Pons (tissue), 1 donor: ENCODE measurements at places on chromosomes 4 and X.

DNA sequence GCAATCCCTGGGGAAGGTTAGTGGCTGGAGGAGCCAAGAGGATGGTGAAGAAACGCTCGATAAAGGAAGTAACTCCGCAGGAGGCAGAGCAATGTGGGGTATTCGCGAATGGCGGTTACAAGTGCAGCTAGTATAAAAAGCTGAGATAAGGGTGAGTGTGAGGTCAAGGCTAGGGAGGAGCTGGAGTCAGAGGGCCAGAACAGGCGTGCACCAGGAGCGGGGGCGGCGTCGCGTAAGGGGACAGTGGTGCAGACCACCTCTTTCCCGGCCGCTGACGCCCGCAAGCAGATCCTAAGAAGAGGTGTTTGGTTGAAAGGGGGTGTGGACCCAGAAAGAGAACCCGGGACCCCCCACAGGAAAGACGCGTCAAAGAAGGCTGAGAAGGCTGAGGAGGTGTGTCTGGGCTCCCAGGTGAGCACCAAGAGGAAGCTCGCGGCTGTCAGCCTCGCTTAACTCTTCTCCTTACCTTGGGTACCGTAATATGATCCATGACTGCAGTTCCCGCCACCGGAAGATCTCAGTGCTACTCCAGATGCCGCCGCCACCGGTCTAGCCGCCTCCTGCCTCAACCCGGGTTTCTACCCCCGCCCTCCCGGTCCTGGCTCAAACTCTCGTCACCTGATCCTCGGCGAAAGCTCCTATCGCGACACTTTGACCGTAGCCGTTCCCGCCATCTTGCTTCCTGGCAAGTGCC, at the start of gene MTMR8:
MTMR8 (minus strand) TSS at position 579 of the 694 bp plus-strand sequence; CDS start at position 490, 89 bp downstream.
- DNase-seq = peak; percentile 51

GRCh38 chrX:53421772-53422085, 725 bp downstream of the SMC1A start:
- no peak for DNase-seq

- no peak for DNase-seq
Measured at GRCh38 chrX:20445109-20445508, 178.4 kb upstream of the RPS6KA3 start.

DNA sequence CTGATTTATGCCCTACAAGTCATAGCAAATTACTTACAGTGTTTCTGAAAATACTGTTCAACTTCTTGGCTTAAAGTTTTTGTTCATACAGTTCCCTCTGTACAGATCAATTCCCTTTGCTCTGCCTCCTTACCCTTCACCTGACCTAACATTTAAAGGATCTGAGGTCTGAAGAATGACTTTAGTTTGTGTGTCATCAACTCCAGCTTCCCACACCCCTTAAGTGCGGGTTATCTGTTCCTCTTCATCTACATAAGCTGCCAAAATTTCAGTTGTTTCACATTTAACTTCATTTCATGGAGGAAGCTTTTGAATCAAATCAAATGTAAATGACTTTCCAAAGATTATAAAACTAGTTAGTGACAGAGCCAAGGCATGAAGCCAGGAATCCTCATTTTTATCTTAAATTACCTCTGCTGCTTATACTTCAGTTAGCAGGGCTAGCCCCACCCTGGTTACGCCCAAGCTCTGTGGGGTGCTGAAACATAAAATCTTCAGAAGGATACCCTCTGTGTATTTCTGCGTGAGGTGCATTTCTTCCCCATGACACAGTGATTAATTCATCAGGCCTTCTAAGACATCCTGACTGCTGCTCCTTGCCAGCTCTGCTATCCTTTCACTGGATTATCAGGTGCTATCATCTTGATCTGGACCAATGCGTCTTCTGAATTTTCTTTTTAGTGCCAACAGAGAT, 16.5 kb downstream of the CXCL1 start:
- DNase-seq = no peak

DNA sequence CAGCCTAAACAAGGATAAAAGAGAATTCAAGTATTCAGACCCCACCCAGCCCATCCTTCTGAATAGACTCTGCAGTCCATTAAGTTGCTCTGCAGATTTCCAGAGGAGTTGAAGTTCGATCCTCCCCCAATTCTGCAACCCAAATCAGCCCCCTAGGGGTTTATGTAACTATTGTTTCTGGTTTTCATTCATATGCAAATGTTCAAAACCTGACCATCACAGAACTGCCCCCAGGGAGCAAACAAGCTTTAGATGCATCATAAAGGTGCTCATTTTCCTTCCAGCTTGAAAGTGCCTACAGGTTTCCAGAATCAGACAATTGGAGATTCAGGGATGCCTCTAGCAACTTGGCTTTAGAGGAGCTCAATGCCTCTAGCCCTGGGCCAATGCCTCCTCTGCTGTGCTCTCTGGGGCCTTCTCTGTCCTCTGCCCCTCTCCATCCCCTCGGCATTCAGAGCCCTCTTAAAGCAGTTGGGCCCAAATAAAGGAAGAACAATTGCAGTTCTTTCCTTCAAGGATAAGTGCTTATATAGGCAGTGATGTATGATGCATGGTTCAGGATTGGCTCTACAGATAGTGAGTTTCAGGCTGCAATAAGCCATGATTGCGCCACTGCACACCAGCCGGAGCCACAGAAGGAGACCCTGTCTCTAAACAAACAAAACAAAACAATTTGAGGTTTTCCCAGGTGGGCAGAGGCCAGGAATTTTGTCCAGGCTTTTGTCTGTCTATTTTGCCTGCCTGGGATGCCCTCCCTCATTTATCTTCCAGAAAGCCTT, 23.5 kb upstream of the SPINK2 start:
- no peak for DNase-seq

GRCh38 chrX:42943051-42943974, 165.3 kb upstream of the PPP1R2C start:
- no peak for DNase-seq

DNA sequence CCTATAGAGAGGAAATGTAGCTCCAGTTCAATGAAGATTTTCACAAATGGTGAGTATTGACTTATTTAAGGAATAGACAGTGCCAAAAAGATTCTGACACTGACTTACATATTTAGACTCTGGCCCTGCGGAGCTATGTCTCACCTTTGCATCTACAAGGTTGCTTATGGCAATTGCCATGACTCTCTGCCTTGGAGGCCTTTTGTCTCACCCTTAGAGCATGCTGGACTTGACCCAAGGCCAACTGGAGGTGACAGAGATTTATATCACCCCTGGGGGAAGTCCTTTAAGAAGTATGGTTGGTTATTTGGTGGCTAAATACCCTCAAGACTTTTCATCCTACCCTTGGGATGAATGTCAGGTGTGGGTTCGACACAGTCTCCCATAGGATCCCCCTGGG, 4.5 kb upstream of the ETDC start:
- DNase-seq = no peak

DNA sequence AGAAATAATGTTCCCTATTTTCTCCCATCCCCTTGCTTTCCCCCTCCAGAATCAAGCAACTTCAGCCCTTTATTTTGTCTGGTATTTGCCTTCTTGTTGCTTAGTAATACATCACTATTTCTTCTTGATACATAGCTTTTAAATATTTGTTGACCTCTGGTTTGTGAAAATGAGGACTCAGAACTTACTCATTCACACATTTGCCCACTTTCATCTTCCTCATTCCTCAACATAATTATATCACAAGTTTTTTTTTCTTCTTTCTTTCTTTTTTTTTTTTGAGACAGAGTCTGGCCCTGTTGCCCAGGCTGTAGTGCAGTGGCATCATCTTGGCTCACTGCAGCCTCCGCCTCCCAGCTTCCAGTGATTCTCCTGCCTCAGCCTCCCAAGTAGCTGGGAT, 28.9 kb upstream of the NDUFC1 start:
- no peak for DNase-seq

DNA sequence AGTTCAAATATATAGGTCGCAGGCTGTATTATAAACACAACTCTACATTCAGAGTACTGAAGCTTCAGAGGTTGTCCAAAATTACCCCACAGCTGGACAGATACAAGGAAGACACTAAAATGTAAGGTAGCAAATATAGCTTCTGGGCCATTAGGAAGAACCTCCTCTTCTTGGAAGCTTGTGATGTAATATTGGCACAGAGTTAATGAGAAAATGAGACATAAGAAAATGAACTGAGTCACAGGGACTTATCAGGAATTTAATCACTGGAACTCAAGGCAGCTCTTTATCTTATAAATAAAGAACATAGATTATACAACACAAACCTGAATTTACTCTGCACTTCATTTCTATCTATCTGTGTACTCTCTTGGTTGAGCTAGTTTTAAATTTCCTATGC, 344.7 kb downstream of the PCDH10 start:
- DNase-seq = no peak

DNA sequence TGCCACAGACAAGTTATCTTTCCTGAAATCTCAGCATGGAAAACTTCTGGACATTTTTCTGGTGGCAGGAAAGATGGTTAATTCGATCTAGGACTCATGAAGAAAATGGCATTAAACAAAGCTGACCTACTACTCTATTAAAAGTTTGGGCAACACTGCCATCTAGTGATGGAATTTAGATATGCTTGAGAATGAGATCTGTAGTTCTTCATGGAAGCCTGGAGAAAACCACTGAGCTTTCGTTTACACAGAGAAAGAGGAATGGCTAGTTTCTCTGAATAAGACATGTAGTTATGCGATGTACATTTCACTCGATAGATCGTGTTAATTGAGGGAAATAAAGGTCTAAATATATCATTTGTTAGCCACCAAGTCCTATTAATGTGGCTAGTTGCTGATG, 51.7 kb upstream of the CHRDL1 start:
- peak; percentile 81 for DNase-seq

DNA sequence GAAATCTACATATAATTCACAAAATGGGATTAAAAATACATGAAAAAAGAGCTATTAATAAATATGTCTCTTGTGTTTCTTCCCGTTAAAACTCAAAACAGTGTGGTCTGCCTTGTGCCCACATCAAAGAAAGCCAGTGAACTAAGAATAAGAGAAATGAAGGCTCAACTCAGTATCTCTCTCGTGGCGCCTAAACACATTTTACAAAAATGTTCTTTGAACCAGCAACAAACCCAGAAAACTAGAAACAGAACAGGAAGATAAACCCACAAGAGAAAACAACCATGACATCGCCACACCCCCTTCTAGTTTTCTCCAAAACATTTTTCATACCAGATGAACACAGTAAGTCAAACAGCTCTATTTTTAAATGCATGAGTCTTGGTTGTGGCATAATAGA, 130.1 kb downstream of the DCHS2 start:
- no peak for DNase-seq

DNA sequence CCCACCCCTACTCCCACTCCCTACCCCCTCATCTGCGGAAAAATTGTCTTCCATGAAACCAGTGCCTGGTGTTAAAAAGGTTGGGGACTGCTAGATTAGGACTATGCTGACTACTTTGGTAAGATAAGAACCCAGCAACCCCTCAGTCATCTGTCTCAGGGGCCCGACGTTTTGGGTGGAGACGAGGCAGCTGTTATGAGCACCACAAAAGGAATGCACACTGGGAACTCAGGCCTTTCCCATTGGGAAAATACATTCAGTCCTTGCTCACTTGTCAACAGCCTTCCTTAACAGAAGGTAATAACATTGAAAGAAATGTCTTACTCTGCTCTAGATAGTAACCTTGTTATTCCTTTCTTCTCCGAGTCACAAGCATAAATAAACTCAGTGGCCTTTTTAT, 310.8 kb downstream of the AFF2 start:
- no peak for DNase-seq

GRCh38 chr4:128776794-128777216, 32.7 kb upstream of the JADE1 start:
- DNase-seq = no peak

- no peak for DNase-seq
Measured at GRCh38 chr4:188139671-188140070, 430 bp downstream of the TRIML1 start.

GRCh38 chrX:11066812-11067211, 44.3 kb upstream of the HCCS start:
- no peak for DNase-seq

- DNase-seq = no peak
Measured at GRCh38 chrX:130772105-130772775, 130.8 kb downstream of the ENOX2 start.

GRCh38 chrX:68832101-68832416, 3.2 kb downstream of the EFNB1 start:
- DNase-seq = peak; percentile 17

DNA sequence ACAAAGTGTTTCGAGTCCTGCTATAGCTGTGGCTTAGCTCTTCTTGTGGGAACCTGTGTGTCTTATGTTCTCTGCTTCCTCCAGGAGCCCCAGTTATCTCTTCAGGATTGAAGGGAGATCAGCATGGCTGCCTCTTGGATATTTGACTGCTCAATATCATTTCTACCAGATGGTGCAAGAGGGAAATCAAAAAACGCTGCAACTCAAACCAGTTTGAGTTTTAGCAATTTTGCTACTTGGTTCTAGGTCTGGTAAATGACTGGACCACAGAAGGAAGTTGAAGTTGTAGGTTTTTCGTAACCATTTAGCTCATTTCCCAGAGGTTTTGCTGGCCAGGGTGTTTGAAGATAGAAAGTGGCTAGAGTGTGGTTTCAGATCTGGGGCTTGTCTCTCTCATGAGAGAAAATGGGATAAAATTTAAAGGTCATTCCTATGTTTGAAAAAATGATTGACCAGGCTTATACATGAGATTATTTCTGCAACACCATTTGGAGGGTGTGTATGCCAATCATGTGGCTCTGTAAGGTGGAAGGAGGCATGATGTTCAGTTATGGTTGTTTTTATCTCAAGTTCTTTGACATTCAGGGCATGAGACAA, 210.4 kb downstream of the SPRY1 start:
- DNase-seq = peak; percentile 80

- DNase-seq = no peak
Measured at GRCh38 chr4:96833831-96834230, 993.9 kb downstream of the PDHA2 start.

DNA sequence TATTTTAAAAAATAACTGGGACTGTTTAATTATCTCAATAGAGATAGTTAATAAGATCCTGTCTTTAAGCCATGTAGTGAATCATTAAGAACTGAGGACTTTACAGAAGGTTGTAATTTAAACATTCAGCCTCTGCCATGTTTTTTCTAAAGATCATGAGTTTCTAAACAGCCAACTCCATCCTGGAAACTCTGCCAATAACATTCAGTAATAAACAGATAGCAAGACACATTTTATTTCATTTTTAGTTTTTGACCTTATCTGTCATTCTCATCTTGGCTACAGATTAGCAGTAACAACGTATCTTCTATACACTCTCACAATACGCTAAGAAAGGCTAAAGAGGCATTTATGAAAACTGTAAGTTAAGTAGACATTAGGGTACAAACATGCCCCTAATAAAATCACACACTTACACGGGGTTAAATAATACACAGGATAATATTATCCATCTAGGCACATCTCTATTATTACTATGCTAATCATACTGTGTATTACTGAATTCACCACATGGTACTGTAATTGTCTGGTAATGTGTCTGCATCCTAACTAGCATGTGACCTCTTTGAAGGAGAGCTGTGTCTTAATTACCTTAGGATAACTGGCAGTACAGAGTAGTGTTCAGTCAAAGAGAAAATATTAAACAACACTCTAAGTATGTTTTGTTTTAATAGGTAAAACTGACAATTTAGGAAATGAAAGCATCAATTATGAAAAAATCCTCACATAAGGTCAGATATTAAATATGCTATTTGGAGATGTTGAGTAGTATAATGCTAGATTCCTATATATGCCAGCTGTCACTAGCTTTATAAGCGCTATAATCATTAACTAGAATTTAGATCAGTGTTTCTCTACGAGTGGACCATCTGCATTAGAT, 122.4 kb upstream of the NAP1L5 start:
- DNase-seq = peak; percentile 45

- DNase-seq = no peak
Measured at GRCh38 chr4:59945277-59945676, 1254.8 kb upstream of the ADGRL3 start.
